ENCODE measurements at places on chromosomes 4 and X.
A peak's percentile ranks its signal among the peaks of the same experiment; 100 is the strongest.

GRCh38 chr4:145453163-145453520 lies 28.5 kb upstream of the SMAD1 start:
- DNase-seq: no peak

- DNase-seq: no peak
These were observed 50.9 kb downstream of the IDS start for GRCh38 chrX:149453906-149454822.

GRCh38 chrX:69077895-69078455 lies 87.3 kb downstream of the PJA1 start:
- no peak for DNase-seq

GRCh38 chr4:104394406-104395167 lies 100.1 kb downstream of the CXXC4 start:
- no peak for DNase-seq

- no peak for DNase-seq
These were observed 18.9 kb downstream of the PPID start for GRCh38 chr4:158704274-158704673.

DNA sequence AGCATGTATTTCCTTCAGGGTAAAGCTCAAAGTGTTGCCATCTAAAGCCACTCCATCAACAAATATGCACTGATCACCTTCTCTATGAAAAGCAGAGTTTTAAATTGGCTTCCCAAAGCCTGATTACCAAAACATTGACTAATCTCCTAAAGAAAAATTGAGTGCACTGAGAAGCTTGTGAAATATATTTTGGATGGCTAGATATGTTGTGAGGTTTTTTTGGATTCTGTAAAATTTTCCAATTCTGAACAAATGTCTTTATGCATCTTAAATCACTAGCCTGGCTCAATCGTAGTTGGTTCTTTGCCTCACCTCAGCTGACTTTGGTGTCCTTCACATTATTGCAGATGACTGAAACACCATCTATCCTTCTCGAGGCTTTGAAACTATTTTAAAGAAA lies 14.9 kb upstream of the EXOSC9 start:
- no peak for DNase-seq

DNA sequence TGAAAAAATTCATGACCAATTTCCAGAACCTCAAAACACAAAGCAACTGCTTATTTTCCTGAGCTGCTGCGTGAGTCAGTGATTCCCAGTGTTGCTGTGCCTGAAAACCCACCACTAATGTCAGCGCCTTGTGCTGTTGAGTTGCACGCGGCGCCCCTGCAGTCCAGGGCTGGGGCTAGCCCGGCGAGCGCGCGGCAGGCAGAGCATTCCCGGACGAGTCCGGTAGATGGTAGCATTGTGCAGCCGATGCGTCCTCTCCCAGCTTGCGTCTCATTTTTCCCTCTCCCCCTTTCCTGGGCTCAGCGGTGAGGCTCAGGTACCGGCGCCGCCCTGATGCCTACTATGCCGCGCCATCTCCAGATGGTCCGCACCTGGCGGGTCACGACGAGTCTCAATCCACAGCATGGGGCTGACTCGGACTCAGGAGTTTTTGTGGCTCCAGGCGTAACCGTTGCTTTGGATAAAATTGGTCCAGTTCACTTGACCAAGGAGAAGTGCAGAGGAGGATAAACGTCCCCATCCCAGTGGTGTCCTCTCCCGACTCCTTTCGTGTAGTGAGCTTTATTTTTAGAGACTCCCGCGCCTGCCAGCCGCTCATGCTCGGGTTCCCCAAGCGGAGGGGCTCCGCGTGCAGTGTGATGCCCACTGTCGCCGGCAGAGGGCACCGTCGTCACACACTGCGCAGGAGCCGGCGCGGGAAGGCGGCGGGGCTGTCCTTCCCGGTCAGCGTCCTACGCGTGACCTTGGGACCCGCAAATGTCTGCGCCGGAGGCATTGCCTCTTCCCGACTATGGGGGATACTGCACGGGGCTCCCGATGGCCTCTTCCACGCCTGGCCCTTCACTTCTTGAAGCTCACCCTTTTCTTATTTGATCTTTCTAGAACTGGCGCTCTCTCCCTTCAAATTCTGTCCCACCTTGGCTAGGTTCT lies 53.6 kb upstream of the IGFBP7 start:
- DNase-seq: peak; percentile 66

GRCh38 chr4:139054791-139055505 lies 39.4 kb downstream of the NOCT start:
- DNase-seq: no peak

- no peak for DNase-seq
These were observed 33.2 kb downstream of the RELL1 start for GRCh38 chr4:37652747-37653527.

GRCh38 chrX:95071621-95072020 lies 1397.6 kb downstream of the FAM133A start:
- DNase-seq: no peak

- no peak for DNase-seq
These were observed 11.8 kb downstream of the IQSEC2 start for GRCh38 chrX:53269536-53270107.

DNA sequence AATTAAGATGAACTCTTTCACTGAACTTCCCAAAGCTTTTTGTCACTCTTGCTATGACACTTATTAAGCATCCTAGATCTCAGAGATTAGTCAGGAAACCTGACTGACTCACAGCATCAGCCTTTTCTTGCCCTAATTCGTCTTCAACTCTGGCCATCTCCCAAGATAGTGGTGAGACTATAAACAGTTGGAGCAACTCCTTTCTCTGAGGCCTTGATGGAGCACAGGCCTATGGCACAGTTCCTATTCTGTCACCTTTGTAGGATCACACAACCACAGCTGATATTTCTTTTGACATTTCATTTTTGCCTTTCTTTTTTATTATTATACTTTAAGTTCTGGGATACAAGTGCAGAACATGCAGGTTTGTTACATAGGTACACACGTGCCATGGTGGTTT lies 217.6 kb downstream of the PRR32 start:
- no peak for DNase-seq

DNA sequence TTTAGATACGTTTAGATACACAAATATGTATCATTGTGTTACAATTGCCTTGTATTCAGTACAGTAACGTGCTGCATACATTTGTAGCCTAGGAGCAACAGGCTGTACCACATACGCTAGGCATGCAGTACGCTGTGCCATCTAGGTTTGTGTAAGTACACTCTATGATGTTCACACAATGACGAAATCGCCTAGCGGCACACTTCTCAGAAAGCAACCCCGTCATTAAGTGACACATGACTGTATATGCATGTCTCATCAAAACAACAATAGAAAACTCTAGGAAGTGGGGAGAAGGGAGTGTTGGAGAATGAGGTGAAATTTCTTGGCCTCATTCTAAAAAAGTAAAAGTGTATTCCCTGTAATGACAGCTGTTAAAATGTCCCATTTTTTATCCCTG lies 32.7 kb downstream of the CCDC149 start:
- DNase-seq: no peak

DNA sequence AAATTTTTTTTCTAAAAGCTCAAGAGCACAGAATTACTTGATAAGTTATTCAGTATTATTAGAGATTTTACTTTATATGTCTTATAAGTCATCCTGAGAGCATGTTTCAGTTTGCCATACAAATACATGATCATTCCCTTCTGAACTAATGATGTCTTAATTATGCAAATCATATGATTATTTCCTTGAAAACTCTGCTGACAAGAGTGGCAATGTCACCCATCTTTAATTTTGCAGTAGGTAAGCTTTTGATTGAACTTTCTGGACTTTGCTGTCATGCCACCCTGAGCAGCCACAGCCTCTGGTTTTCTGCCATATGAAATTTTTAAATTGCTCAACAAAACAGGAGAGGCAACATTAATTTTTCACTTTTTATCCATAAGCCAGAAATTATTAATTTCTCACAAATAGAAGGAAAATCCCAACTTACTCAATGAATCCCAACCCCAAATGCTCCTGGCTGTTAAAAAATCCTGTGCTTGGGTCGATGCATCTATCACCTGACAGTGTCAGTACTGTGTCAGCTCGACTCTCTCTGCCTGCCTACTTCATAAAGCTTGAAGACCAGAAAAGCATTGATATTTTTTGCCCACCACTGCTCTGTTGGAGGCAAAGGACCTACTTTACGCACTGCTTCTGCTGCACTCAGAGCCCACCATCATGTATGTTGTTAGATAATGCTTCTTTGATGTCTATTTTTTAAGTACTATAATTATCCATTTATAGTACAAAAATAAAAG lies 11.6 kb upstream of the HADH start:
- no peak for DNase-seq

DNA sequence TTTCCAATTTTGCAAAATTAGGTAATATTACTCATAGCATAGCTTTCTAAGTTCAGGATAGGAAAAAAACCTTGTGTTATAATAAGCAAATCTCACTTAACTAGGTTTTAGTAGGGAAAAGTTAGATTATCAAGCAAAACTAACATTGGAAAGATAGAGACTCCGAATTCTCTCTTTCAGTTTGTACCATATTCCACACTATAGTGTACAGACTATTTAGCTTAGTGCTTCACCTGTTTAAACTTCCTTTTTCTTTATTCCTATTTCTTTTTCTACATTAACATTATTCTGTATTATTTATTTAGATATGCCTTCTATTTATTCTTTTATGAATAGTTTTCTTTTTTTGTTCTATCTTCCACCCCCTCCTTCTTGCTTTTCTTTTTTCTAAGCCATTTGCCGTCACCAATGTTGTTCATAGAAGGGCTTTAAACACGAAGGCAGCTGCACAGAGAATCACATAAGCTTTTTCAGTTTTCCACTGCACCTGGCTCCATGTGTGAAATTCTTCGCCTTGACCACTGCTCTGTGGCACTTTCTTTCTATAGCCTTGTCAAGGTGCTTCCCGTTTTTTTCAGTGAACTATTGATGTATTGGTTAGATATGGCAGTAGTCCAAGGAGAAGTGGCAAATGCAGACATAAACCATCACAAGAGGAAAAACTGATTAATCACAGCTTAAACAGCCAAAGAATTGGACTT lies 8.5 kb downstream of the PCDH10 start:
- no peak for DNase-seq
